ENCODE measurements at places on chromosomes 5 and 9.

DNA sequence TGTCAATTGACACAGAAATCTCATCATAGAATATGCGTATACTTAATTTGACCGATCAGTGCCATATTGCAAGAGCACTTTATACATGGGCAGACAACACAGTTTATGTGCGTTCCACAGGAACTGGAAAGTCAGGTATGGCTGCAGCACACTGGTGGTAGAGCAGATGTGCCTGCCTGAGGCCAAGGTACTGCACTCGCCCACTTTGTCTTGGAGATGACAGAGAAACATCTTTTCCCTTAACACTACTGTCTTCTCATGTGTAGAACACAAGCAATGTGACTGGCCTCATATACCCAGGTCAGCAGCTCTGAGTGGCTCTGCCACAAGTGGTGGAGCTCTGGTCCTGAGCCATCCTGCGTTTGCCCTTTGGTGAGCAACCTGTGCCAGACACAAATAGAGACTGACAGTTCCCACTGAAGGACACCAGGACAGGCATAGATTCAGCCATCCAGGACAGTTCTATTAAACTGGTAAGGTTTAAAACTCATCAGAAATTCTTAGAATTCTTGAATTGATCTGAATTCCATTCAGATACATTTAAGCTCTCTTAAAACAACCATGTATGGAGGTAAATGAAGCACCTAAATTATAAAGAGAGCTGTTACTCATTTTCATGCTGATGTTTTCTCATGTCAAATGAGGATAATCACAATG lies 21.0 kb upstream of the PPP2CA start:
- peak; percentile 36 for DNase-seq

- DNase-seq: no peak
Observed at GRCh38 chr5:143738417-143739401, 73.3 kb upstream of the HMHB1 start.

DNA sequence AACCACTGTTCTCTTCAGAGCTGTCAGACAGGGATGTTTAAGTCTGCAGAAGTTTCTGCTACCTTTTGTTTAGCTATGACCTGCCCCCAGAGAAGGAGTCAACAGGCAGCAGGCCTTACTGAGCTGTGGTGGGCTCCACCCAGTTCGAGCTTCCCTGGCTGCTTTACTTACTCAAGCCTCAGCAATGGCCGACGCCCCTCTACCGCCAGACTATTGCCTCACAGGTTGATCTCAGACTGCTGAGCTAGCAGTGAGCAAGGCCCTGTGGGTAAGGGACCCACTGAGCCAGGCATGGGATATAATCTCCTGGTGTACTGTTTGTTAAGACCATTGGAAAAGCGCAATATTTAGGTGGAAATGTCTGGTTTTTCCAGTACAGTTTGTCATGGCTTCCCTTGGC lies 229.6 kb downstream of the TMEM167A start:
- no peak for DNase-seq

GRCh38 chr9:77616191-77616590 lies 31.9 kb downstream of the GNA14 start:
- no peak for DNase-seq

DNA sequence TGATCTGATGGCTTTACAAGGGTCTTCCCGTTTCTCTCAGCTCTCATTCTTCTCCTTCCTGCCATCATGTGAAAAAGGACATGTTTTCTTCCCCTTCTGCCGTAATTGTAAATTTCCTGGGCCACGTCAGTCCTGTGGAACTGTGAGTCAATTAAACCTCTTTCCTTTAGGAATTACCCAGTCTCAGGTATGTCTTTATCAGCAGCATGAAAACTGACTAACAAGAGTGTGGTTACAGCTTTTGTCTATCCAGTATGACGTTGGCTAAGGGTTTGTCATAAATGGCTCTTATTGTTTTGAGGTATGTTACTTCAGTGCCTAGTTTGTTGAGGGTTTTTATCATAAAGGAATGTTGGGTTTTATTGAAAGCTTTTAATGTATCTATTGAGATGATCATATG lies 501.6 kb downstream of the CAAP1 start:
- DNase-seq: no peak

DNA sequence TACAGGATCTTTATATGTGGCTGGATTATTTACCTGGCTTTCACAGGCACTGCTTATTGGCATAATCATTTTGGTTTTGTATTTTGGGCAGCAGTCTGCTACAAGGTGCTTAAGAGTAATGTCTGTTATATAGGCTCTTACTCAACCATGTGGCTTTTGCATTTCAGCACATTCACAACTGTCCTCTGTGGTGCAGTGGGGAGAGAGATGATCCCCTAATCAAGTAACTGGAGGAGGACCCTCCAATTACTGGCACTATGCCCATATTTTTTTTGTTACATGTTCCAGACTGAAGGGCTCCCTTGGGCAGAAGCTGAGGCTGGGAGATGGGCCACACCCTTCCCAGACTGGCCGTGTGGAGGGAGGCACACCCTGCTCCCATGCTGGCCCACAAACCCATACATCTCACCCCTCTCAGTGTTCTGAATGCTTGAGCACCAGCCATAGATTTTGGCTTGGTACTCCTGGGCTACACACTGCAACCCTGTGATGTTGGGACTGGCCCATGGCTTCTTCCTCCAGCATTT lies 173.5 kb downstream of the FAM174A start:
- no peak for DNase-seq

DNA sequence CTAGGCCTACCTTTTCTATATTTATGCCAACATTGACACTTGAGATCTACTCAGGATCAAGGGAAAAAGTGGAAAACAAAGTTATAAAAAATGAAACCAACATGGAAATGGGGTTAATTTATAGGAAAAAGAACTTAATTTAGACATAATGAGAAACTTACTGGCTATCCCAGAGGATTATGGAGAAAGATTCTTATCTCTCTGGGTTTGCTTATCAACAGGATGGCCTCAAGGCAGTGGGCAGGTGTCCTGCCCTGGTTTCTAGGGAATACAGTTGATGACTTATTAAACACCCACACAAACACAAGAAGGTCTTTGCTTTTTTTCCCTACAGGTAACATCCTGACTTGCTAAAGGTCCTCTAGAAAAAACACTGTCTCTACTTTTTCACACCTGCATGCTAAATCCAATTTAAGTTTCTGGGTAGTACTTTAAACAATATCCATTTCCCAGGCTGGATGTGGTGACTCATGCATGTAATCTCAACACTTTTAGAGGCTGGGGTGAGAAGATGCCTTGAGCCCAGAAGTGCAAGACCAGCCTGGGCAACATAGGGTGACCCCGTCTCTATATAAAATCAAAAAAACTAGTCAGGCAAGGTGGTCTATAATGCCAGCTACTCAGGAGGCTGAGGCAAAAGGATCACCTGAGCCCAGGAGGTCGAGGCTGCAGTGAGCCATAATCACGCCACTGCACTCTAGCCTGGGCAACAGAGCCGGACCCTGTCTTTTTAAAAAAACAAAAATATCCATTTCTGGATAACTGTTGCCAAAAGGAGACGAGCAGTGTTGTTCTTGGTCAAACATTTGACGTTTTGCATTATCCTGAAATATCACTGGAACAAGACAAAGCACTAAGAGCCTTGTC lies 6.6 kb upstream of the ZNF608 start:
- DNase-seq: no peak

Data from SW480 (cell line).